HepG2 (cell line): ENCODE measurements at places on chromosomes 3 and 15.

GRCh38 chr15:64915518-64916227 lies 4.0 kb downstream of the ANKDD1A start:
- no peak for DNase-seq

GRCh38 chr3:20739814-20740213 lies 553.8 kb upstream of the SGO1 start:
- DNase-seq: no peak

DNA sequence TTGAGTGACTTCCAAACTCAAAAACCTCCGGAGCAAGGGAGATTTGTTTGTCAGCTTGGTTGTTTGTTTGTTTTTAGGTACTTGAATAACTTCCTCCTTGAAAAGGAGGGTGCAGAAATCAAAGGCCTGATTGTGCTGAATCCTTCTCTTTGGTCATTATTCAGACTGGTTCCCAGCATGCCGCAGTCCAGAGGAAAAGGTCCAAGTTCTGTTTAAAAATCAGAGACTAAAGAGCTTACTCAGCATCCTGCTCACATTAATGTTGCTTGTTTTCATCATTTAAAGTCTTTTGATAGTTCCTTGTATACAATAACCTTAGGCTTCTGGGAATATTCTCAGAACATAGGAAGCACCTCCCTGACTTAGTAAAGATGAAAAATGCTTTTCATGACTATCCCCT lies 982 bp upstream of the SCG3 start:
- no peak for DNase-seq

- no peak for DNase-seq
These were observed 9.6 kb upstream of the SMARCC1 start for GRCh38 chr3:47791193-47791855.

DNA sequence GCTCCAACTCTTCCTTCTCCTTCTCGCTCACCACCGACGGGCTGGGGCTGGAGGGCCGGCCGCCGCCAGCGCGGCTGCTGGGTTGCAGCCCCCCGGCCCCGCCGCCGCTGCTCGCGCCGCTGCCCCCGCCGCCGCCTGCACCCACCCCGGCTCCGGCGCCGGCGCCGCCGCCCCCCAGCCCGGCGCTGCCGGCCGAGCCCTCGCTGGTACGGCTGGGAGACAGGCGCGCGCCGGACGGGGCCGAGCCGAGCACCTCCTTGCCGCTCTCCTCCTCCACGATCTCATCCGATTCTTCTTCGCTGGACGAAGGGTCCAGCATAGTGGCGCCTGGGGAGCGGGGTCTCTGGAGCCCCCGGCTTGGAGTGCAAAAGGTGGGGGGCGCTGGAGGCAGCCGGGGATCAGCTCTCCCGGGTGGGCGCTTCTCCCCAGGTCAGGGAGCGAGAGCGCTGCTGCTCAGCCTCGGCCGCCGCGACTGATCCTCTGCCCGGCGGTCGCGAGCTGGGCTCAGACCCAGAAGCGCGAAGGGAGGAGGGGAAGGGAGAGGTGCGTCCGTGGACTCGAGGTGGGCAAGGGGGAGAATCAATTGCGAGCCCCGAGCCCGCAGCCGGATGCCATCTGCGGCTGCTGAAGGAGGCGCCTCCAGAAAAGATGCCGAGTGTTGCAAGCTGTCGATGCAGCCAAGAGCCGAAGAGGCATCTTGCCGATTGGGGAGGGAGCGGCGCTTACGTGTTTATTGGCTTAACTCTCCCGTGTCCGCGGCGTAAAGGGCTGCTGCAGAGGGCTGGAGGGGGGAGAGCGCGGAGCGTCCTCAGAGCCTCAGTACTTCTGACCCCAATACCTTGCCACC lies at the start of gene CADPS:
Gene CADPS, minus strand, starts transcription at position 706 of the 847 bp plus-strand sequence. Its CDS starts 387 bp downstream, at position 319.
- DNase-seq: no peak

GRCh38 chr3:32607522-32607921 lies 36.9 kb upstream of the DYNC1LI1 start:
- no peak for DNase-seq

GRCh38 chr15:63818191-63818590 lies 15.6 kb downstream of the HERC1 start:
- no peak for DNase-seq

GRCh38 chr15:66961407-66961884 lies 104.0 kb upstream of the SMAD3 start:
- DNase-seq: no peak

GRCh38 chr3:190607021-190607420 lies 93.1 kb downstream of the IL1RAP start:
- DNase-seq: no peak

- no peak for DNase-seq
These were observed 67.0 kb downstream of the CHCHD4 start for GRCh38 chr3:14057701-14058100.

GRCh38 chr3:170790647-170791046 lies 79.3 kb downstream of the RPL22L1 start:
- DNase-seq: no peak

DNA sequence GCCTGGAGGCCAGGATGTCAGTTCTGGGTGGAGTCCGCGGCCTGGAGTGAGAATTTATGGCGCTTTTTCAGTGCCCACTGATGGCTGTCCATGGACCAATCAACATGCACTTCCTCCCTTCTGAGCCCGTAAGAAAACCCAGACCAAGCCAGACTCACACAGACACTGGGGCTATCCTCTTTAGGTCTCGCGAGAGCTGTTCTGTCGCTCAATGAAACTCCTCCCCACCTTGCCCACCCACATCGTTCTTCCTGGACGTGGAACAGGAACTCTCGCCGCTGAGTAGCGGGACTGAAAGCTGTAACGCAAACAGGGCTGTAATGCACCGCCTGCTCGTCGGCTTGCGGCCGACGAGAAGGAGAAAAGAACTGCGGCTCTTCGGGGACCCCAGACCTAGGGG lies 833.0 kb upstream of the CADM2 start:
- no peak for DNase-seq

GRCh38 chr3:128922804-128923459 lies 43.5 kb downstream of the ACAD9 start:
- no peak for DNase-seq

- DNase-seq: no peak
These were observed 594.9 kb upstream of the CFAP20DC start for GRCh38 chr3:59644479-59645402.

GRCh38 chr15:27241943-27242342 lies 271.0 kb downstream of the GABRG3 start:
- no peak for DNase-seq

GRCh38 chr3:42778644-42779043 lies 5.6 kb upstream of the CCDC13 start:
- no peak for DNase-seq

DNA sequence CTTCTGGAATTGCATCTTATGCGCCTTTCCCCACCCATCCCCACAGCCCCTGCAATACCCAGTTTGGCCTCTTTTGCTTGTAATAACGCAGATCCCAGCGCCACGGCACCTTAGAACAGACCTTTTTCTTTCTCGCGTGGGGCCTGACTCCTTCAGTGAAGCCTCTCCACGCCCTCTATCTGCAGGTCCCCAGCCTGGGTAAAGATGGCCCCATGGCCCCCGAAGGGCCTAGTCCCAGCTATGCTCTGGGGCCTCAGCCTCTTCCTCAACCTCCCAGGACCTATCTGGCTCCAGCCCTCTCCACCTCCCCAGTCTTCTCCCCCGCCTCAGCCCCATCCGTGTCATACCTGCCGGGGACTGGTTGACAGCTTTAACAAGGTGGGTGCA lies 594 bp downstream of the CRELD1 start:
- no peak for DNase-seq

- no peak for DNase-seq
These were observed 211.3 kb downstream of the TIGIT start for GRCh38 chr3:114504941-114505628.

DNA sequence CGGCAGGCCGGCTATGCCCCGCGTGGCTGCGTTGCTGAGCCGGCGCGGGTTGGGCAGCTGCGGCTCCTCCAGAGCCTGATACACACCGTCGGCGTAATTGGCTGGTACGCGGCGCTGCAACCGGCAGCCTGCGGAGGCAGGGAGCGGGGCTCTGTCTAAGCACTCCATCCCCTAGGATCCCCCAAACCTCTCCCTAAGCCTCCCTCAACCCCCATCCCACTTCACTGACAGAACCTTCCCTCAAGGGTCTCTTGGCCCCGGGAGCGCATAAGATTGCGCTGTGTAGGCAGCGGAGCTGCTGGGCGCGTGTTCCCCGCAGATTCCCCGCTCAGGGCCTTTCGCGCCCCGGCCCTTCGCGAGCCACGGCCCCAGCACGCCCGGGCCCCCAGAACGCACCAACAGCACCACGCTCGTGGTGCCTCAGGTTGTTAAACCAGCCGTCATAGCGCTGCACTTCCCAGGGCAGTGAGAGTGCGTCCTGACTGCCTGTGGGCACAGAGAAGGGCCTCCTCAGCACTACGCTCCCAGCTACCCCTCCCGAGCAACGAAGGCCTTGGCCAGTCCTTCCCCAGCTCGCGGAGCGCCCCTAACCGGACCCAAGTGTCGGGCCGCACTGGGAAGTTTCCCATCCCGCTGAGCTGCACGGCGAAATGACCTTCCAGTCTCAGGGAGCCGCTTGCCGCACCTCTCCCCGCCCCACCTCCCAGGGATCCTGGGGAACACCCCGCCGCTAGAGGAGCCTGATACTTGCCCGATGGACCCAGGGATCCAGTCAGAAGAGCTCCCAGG lies 1.2 kb downstream of the DUOX2 start:
- DNase-seq: no peak

DNA sequence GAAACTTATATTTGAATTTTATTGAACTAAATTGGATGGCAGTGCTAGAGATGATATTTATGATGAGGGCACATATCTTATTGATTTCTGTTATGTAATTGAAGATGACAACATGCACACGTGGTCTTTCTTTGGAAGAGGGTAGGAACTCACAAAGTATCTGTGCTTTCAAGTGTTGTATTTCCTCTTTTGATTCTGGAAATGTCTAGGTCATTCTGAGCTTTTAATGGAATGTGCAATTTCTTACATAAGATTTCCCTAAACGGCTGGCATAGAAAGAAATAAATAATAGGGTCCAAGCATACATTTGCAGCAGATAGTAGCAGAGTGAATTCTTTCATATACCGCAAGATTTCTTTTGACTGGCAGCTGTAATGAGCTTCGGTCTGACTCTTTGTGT lies 10.1 kb upstream of the GPR171 start:
- DNase-seq: no peak

- DNase-seq: no peak
These were observed 212.5 kb upstream of the GADL1 start for GRCh38 chr3:31106912-31107311.

- peak; percentile 41 for DNase-seq
These were observed 667.9 kb upstream of the SGO1 start for GRCh38 chr3:20853890-20854289.

DNA sequence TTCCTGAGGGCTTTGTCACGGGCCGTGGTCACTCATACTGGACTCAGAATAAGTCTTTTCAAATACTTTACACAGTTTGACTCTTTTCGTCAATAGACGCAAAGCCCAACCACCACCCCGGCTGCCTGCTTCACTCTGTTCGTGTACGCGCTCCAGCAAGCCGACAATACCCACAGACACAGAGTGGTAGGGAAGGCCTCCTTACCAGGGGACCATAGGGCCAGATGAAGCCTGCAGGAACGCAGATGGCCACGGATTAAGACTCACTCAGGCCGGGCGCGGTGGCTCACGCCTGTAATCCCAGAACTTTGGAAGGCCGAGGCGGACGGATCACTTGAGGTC lies 29.7 kb downstream of the EFCAB12 start:
- DNase-seq: no peak

DNA sequence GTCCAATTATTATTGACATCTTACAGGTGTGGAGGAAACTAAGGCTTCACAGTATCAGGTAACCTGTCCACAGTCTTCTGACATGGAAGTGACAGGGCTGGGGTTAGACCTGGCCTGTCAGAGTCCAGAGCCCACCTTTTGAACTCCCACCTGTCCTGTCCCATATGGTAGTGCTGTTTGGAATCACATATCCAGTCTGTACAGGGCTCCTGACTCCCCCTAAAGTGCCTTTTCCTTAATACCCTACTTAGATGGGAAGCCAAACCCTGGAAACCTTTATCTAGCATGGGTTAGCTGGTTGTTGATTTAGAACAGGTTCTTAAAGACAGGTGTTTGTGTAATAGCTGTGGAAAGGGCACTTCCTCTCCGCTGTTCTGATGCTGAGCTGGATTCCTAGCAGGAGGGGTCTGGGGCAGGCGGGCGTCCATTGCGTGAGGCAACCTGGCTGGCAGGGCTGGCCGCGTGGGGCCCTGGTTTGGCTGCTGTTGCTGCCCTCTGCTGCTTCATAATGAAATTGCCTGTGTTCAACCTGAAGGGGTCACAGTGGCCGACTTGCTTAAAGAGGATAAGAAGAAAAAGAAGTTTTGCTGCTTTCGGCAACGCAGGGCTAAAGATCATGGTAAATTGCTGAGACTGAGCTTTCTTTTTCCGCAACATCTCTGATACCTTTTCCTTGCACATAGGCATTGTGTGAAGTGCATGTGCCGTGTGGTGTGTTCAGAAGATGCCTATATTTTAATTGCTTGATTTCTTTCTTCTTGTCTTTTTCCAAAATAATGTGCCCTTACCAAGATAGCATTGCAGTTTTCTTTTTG lies 136.2 kb downstream of the CHDH start:
- DNase-seq: peak; percentile 50

- no peak for DNase-seq
These were observed 164.0 kb downstream of the NR2F2 start for GRCh38 chr15:96494505-96494904.

DNA sequence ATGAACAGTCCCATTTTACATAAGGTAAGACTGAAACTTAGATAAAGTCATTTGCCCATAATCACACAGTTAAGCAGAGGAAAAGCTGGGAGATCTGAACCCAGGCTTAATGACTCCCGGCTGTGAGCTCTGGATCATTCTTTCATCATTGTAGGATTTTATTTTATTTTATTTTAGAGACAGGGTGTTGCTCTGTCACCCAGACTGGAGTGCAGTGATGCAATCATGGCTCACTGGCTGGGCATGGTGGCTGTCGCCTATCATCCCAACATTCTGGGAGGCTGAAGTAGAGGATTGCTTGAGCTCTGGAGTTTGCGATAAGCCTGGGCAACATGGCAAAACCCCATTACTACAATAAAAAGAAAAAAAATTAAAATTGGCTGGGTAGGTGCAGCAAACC lies 31.2 kb upstream of the RAF1 start:
- no peak for DNase-seq

DNA sequence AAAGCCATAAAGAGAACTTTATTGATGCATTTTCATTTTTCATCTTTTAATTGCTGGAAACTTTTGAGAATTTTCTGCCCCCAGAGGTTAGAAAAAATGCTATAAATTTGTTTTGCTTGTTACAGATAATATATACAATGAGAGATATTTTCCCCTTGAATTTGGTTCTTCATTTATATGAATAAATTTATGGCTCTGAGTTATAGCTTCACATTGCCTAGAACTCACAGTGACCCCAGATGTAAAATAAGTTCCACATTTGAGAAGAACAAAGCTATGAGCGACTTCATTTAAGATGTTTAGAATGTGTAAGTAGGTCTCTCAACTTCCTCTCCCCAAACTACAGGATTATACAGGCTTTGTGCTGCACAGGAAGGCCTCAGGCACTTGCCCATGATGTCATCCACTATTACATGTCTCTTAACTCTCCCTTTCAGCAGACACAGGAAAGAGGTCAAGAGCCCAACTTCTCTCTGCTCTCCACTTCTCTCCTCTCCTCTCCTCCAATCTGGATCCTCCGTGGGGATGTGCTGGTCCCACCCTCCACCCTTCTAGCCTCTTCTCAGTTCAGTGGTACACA lies 92.8 kb downstream of the DUT start:
- DNase-seq: no peak

- DNase-seq: no peak
These were observed 60.3 kb upstream of the EIF1B start for GRCh38 chr3:40249168-40249567.

- peak; percentile 12 for DNase-seq
These were observed 321.5 kb upstream of the CTNNB1 start for GRCh38 chr3:40877631-40878463.

GRCh38 chr3:141830508-141830907 lies 45.9 kb upstream of the ATP1B3 start:
- no peak for DNase-seq

GRCh38 chr3:38992117-38992760 lies 59.5 kb downstream of the SCN11A start:
- DNase-seq: no peak
